NCI-H748 treated with DMSO at 0.1 percent for 48 hours (cell line): ENCODE measurements at places on chromosomes 12 and 14.
A peak's percentile ranks its signal among the peaks of the same experiment; 100 is the strongest.

DNA sequence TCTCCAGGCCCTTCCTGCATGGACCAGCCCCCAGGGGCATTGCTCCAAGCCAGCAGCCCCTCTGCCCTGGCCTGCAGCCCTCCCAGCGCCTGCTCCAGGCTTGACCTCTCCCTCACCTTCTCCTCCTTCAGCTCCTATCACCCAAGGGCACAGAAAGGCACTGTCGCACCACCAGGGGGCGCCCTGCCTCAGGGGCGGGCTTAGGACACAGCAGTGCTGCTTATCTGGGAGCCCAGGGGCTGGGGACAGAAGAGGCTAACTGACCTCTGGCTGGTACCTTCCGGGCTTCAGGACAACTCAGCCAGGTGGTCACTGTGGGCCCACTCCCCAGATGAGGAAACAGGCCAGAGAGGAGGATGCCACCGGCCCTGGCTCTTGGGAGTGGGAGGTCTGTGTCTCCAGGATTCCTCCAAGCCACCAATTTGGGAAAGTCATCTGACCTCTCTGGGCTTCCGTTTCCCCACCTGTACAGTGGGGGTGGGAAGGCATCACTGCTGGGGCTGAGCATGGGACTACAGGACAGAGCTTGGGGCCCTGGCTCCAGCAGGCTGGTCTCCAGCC, 25.3 kb upstream of the GPR132 start:
- peak; percentile 62 for DNase-seq

DNA sequence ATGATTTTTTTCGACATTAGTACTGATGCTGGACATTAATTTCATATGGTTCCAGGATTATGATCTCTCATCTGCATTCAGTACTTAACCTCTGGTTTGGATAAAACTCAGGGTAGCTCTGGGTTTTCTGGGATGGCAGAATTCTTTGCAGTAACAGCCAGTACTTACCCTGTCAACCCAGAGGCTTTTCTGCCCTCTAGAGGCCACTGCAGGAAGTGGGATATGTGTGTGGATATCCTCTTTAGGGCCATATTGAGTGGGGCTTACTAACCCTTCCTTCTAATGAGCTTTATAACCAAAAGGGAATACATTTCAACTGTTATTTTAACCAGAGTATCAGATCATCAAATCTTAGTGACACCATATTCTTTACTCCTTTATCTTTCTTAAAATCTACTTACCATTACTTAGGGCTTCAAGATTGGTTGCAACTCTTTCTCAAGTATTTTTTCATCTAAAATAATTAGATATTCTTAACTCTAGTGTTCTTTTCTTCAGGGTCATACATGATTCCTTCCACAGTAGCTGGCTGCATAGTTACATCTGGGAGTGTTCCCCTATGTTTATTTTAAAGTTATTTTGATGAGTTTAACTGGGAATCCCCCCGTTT, 488.0 kb upstream of the STXBP6 start:
- peak; percentile 54 for DNase-seq

GRCh38 chr12:84397263-84397662, 515.3 kb downstream of the SLC6A15 start:
- DNase-seq = peak; percentile 21

GRCh38 chr14:101365329-101366158, 195.8 kb upstream of the DIO3 start:
- no peak for DNase-seq

- no peak for DNase-seq
These were observed 267.9 kb downstream of the TMTC2 start for GRCh38 chr12:82954572-82954971.

DNA sequence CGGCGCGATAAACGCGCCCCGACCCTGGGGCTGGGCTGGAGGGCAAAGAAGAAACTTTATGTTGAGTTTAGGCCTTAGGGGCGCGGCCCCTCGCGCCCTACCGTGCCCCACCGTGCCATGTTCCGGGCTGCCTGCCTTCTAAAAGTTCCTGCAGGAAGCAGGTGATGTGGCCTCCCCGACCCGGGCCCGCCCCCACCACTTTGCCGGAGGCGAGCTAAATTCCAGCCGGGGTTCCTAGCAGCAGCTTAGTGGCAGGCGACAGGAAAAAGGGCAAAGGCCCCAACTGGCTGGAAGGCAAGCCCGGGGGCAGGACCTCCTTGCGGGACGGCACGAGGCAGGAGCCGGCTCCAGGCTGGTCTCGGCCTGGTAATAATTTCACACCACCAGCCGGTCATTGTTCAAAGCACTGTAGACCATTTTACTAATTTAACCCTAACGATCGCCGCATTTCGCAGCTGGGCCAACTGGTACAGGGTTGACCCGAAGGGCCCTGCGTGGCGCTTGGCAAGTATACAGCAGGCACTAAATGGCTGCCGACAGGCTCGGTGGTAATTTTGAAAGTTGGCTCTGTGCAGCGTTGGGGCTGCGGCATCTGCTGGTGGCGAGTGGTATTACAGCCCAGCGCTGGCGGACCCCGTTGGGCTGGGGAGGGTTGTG, 895 bp upstream of the CCDC88C start:
- DNase-seq = peak; percentile 76

DNA sequence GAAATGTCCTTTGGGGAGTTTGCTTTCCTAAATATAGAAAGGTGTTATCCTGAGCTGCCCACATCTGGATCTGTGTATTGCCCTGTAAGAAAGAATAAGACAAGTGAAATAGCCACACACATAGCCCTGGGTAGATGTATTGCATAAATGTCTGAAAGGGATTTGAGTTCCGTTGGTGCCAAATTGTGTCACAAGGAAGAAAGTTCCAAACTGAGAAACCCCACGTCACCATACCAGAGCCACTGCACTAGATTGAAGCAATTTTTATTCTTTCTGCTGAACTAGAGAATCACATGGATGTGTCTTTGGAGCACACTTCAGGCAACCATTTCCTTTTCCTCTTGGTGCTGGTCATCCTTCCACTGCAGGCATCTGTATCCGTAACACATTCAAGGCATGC, 5.0 kb downstream of the RNASE9 start:
- DNase-seq = no peak

GRCh38 chr14:74527736-74528280, 34.2 kb downstream of the ISCA2 start:
- DNase-seq = no peak

DNA sequence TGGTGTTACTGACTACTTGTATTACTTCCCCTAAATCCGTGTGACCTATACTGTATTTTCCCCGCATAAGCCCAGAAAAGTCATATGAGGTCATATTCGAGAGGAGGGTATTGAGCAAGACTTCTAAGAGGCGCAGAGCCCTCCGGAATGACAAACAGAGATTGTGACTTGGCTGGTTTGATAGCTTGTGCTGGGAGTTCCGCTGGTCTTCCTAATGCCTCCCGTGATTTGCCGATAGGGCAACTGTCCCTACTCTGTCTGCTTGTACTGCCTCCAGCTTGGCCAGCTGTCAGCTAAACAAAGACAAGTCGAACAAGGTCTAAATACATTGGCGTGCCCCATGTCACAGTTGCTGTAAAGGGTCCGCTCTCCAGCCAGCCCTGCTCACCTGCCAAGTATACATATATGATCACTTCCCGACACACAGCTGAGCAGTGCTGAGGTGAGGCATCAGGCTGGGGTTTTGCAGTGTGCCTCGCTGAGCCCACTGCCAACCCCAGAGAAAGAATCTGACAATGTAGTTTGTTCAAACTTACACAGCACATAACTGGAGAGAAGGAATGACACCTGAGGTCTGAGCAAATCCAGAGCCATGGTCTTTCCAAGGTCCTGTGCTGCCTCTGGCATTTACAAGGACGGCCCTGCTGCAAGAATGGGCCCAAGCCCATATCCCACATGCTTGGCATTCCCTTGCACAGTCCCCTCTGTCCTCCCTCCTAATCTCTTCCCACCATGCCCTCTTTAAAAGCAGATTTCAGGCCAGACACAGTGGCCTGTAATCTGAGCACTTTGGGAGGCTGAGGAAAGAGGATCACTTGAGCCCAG, 23.7 kb downstream of the LGMN start:
- DNase-seq = no peak

- DNase-seq = no peak
These were observed 191.2 kb upstream of the SSTR1 start for GRCh38 chr14:38016497-38016896.

- DNase-seq = no peak
These were observed 21.8 kb downstream of the APPL2 start for GRCh38 chr12:105214148-105214547.

GRCh38 chr14:24944800-24945199, 105.1 kb downstream of the STXBP6 start:
- DNase-seq = no peak

DNA sequence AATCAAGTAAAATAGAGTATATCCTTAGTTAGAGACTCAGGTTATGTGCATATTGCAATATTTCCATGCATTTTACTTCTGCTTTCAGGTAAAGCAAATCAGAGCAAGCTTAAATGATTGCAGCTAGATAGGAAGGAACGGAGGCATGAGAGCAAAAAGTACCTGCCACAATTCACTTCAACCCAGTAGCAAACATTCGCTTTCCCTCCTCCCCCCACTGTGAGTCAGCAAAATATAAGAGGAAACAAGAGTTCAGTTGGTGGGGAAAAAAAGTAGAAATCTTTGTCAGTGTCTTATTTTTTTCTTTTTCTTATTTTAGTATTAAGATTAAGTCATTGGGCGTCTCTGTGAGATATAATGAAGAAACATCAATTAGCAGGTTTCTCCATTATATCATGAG, 475.4 kb downstream of the NPAS3 start:
- no peak for DNase-seq

DNA sequence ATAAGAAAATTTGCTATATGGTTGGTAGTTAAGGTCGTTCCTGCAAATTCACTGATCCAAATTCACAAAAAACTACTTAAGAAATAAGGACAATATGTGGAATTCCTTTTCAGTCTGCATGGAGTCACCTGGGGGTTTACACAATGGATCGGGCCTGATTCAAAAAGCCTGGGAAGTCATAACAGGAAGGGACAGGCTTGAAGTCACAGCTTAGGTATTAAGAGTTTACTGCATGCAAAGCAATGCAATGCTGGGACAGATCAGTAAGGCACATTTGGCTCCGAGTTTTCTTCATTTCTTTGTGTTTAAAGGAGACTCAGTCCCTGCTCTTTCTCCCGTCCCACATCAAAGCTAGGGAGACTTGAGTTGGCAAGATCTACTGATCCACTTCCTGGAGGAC, 153.3 kb downstream of the NTF3 start:
- DNase-seq = no peak

DNA sequence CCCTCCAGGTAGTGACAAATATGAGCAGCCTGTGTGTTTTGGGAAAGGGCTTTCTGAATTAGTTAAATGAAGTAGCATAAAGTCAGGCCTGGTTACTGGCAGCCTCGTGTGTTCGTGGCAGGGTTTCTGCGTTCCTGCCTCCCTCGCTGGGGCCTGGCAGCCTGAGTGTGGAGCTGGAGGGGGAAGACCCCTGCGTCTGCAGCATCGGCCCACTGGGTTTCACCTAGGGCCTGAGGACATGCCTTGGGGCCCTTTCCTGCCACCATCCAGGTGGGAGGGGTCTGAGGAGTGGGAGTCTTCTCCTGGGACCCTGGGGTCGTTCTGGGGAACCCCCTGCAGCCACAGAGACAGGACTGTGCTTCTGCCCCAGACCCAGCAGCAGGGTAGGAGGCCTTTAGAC, 20.4 kb upstream of the AMN start:
- no peak for DNase-seq

DNA sequence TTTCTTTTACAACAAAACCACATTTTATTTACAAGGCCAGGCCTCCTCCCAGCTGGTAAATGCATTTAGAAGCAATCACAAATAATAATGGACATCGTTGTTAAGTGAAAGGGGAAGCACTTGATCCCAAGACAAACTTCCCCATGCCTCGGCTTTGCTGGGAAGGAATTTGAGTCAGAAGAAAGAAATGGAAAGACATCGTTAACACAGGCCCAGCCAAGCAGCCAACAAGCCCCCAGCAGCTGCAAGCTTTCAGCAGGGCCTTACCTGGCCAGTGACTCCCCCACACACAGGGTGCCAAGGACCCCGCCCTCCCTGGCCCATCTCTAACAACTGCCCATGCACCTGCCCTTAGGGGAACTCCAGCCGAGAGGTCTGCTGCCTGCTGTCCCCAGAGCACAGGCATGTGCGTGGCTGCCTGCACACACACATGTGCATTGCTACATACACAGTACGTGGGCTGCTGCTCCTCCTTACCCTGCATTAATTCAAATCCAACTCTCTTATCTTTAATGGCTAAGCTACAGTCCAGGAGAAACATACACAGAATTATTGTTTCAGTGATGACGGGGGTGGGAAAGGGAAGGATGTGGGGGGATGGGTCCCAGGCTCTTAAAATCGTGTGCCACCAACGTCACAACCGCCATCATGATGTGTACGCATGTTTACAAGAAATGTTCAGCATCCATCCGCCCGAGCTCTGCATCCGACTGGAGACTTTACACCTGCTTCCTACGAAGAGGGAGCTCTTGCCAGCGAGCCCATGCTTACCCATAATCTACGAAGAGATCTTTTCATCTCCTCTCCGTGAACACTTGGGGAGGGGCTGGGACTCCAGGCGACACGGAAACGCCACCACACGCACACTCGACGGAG, 9.8 kb downstream of the BCL11B start:
- DNase-seq = no peak

DNA sequence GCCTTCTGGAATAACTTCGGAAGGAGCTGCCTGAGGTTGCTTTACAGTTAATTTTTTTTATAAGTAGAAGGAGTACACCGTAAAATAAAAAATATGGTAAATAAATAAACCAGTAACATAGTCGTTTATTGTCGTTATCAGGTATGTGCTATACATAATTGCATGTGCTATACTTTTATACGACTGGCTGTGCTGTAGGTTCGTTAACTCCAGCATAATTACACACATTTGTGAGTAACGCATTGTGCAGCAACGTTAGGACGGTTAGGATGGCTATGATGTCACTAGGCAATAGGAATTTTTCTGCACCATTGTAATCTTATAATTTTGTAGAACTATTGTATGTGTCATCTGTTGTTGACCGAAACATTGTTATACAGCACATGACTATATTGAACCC, 8.5 kb downstream of the EXD2 start:
- DNase-seq = no peak

DNA sequence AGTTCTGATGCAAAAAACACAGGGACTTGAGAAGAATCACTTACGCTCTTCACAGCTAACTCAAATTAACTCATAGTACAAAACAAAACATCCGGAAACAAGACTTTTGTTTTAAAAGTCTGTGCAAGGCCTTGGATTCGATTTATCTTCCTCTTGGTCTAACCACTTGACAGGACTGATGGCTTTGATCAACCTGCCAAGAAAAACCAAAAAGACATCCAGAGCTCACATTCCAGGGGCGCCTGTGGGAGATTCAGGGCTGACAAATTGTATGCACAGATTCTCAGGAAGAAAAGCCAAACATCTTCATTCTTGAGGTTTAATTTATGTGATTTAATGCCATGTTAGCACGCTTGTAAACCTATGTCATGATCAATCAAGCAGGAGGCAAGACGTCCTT, 129.1 kb upstream of the TMCC3 start:
- DNase-seq = no peak

GRCh38 chr14:58705066-58705465, 67.3 kb downstream of the DACT1 start:
- no peak for DNase-seq

GRCh38 chr12:109679501-109680263, 33.9 kb upstream of the FAM222A start:
- DNase-seq = peak; percentile 91
